Activated T-cell treated with anti-CD3 and anti-CD28 coated beads, Interleukin-2, amount 50 U/mL, for 72 hours (primary cell): ENCODE measurements at places on chromosomes 11 and 22. TPM values are rescaled to one million over a fixed set of nuclear protein-coding genes. Genes with fewer than 3 reads are reported as not detected.
A peak's percentile ranks its signal among the peaks of the same experiment; 100 is the strongest.

Gene WNT11
- total RNA-seq = 0.16 TPM

Gene BTBD18
- total RNA-seq = not detected

Gene TSPAN32
- 8.6 TPM for total RNA-seq

Gene CCDC116
- 0.22 TPM for total RNA-seq

Gene MGAT3
- 1.2 TPM for total RNA-seq

Gene RASSF10
- total RNA-seq = not detected

Gene OR52I2
- not detected for total RNA-seq

Gene KRTAP5-9
- total RNA-seq = not detected

DNA sequence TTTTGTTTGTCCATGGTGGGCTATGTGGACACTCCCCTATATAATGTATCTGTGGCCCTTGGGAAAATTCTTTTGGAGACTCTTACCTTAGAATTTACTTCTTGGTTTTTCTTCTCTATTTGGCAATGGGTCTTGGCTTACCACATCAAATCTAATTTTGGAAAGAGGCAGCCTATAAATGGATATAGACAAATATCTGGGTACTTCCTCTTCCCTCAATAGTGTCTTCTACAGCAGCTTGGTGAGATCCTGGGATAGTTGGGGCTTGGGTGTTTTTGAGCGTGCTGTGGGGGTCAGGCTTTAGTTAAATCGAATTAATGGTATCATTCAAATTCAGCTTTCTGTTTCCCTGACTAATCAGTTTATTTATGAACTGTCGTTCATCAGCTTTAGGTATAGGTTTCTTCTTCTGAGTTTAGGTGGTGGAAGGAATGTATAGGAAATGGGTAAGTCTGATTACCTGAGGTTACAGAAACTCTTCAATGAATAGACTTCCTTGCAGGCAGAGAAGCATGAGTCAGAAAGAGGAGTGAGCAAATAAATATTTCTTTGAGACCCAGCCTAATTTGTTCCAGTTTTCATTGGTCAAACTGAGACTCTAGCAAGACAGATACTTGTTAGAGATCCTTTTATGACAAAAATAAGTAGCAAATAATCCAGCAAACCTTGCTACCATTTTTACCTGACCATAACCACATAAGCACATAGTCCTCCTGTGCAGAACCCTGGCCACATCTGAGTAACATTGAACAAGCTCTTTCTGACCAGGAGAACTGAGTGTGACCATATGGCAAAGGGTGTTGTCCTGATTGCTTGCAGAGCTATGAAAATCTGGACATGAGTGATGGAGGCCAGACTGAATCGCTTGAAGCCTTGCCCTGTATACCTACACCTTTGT lies 68.6 kb upstream of the SORL1-AS1 start:
- no peak for DNase-seq

DNA sequence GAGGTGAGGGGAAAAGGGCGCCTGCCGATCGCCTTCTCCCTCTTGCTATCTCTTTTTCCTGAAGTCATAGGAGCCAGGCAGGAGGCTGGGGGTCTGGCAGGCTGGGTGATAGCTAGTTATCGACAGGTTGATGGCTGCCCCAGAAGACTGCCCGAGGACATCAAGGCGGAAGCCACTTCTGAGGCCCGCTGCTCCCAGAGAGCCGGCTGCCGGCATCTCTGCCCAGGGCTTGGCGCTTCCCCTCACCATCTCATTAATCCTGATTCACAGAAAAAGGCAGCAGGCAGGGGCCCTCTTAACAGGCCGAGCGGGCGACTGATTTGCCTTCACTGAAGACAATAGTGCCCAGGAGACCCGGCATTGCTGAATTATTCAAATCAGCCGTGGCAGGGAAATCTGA lies 124.2 kb downstream of the MIAT start:
- no peak for DNase-seq

DNA sequence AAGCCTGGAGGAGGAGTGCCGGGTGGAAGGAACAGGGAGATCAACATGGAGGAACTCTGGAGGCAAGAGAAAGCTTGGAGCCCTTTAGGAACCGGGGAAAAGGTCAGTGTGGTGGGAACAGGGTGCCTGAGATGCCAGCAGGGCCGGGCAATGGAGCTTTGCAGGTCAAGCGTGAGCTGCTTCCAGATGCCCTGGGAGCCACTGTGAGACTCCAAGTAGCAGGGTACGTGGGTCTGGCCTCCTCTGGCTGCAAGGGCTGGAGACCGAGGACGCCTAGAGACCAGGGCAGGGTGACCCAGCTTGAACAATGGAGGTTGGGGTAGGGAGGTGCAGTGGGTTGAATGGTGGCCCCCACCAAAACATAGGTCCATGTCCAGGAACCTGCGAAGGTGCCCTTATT lies 15.6 kb upstream of the EMID1 start:
- no peak for DNase-seq

DNA sequence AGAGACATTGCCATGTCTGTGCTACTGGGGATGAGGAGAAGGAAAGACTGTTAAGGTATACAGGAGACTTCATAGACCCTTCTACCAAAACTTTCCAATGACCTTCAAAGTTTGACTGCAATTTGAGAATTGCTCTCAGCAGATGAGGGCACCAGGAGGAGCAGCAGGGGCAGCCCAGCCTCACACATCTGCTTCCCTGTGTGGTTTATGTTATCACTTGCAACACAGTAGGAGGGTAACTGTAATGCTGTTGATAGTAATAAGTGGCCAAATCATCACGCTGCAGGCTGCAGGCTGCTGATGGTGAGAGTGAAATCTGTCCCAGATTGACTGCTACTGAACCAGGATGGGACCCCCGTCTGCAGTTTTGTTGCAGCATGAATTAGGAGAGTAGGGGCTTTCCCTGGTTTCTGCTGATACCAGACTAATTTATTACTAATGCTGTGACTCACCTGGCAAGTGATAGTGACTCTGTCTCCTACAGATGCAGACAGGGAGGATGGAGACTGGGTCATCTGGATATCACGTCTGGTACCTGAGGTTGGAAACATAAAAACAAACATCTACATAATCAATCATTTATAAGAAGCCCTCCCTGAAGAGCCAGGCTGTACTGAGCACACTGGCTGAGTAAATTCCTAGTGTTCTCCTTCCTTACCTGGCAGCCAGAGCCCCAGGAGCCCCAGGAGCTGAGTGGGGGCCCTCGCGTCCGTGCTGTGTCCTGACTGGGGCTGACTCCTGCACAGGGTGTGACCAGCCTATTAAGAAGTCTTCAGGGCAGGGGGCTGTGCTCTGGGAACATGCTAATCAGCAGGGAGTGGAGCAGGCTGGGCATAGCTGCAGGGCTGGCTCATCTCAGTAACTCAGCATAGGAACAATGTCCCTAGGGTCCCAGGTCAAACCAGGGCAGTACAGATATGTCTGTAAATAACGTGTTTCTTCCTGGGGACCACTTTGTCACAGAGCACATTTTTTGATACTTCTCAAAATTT lies 74.4 kb downstream of the GAB4 start:
- DNase-seq = no peak

GRCh38 chr11:65501186-65501471 lies 2.3 kb downstream of the MALAT1 start:
- DNase-seq = no peak

- no peak for DNase-seq
These were observed 29.3 kb downstream of the LINC01488 start for GRCh38 chr11:69510471-69511357.

DNA sequence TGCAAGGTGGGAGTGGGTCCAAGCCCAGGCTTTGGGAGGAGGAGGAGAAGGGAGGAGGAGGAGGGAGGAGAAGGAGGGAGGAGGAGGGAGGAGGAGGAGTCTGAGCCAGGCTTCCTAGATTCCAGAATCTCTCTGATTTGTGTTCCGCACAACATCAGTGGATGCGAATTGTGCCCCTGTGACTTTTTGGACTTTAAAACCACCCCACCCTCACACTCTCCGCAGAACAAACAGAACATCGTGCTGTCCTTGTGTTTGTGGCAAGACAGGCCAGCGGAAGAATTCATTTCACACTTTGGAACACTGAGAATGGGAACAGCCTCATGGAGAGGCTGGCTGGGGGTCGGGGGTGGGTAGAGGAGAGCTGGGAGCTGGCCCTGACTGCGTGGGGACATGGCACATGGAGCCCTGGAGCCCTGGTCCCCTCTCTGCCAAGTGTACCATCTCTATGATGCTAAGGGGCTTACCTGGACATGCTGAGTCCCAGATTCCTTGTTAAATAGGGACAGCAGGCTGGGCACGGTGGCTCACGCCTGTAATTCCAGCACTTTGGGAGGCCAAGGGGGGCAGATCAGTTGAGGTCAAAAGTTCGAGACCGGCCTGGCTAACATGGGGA lies 16.4 kb upstream of the SHANK2 start:
- DNase-seq = no peak

GRCh38 chr11:7444091-7444981 lies 41.0 kb upstream of the OLFML1 start:
- no peak for DNase-seq

- DNase-seq = no peak
These were observed 812 bp upstream of the SMTN start for GRCh38 chr22:31080164-31080847.

DNA sequence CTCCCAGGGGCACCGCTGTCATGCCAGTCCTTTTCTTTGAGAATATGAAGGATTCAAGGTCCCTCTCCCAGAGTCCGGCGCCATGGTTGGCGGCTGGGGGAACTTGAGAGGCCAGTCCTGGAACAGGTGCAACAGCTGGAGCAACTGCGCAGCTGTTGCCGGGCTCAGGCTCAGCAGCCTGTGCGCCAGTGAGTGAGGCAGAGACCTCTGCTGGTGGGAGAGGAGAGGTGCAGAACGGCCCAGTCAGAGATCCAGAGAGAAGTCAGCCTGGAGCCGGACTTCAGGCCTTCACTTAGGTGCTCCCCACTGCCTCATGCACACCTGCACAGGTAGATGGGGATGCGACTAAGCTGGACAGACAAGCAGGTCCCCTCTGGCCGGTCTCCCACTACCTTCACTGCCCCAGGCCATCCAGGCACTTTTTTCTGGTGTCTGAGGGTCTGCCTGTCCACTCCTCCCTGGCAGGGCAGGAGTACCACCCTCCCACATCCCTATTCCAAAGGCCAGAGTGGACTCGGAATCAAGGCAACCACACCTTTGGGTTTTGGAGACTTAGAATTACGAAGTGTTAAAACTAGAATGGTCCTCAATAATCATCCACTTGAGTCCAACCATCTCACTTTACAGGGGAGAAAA lies 4.6 kb downstream of the CHRDL2 start:
- peak; percentile 63 for DNase-seq

DNA sequence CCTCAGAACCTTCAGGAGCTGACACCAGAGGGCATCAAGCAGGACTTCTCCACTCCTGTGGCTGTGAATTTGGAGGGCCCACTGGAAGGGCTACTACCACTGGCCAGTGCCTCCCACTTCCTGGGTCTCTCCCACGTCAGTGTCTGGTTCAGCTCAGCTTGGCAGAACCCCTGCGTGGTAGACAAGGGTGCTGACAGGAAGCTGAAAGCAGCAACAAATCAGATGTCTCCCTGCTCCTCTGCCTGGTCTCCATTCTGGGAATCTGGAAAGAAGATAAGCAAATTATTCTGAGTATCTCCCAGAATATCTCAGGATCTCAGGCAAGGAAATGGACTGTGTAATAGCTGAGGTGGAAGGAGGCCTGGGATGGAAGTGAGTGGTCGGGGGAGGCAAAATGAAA lies 61.5 kb downstream of the TMPRSS5 start:
- DNase-seq = no peak

GRCh38 chr11:66237867-66238266 lies 30.6 kb upstream of the RAB1B start:
- no peak for DNase-seq
